ENCODE measurements at places on chromosomes 2 and 18.

DNA sequence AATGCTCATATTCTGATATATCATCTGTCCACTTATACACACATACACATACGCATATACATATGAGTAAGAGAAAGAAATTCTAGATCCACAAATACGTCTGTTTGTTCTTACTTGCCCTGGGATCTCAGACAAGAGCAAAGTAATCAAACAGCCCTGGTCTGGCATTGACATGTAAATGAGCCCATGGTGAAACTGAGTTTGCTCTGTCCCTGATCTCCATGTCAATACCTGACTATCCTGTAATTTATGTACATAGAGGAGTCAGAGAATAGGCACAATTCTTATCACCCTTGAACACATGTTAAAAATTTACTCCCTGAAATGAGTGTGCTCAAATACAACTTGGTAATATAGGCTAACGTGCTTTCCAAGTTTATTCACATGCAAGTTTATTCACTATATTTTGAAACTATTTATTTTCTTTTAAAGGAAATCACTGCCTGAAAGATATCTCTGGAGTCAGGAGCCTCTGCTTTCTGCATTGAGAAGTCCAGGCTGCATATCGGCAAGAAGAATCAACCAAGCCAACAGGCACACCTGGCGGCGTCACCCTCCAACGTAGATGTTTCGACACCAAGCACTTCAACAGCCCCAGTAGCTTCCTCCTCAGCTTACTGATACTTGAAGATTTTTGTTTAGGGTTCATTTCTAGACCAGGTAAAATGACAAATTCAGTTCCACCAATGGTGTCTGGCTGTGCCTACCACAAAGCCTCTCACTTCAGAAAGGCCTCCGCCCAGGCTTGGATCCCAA, 100.6 kb downstream of the CMPK2 start:
- DNase-seq: no peak

- DNase-seq: no peak
These were observed 457.8 kb upstream of the MEX3C start for GRCh38 chr18:51655327-51655698.

GRCh38 chr18:61502472-61502871, 169.2 kb downstream of the CDH20 start:
- no peak for DNase-seq

GRCh38 chr2:197847651-197848401, 43.4 kb downstream of the PLCL1 start:
- no peak for DNase-seq

DNA sequence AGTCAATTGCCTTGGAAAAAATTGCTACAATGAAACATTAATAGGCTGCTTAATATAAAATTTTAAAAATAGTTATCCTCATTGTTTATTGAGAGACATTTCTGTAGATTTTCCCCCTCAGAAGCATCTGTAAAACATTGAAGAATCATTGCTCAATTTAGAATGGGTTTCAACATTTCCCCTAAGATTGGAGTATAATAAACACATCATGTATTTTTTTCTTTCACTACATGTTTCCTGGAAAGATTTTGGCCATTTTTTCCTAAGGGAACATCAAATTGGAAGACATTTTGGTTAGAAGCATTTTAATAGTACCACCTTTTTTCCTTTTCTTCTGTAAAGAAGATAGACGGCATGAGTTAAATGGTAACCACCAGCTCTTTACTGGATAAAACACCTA, 443.2 kb upstream of the SPHKAP start:
- no peak for DNase-seq

DNA sequence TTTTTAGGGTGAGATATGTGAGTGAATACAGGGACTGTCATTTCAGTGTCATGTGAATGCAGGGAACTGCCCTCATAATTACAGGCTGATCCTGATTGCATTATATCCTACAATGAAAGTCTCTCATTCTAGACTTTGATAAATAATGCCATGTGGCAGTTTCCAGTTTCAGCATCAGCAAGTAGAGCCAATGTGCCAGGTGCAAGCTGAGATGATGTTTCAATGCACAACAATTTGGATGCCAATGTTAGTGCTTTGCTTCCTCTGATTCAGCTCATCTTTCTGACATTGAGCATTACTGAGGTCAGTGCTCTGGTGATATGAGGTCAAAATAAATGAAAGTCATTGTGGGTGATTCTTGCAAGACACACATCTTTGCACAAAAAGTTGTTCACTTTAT, 63.7 kb upstream of the TFPI start:
- DNase-seq: no peak

DNA sequence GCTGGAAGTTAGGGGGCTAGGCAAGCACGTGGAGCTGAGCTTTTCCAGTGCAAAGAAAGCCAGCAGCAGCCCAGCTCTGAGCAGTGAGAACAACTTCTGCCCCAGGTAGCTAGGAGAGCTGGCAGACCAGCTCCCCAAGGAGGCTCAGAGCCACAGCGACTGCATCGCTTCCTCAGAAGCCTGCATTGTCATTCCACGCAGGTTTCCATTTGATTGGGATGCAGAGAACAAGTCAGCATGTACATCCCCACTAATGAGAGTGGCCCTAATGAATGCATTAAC, 45.1 kb downstream of the C1QL2 start:
- no peak for DNase-seq

GRCh38 chr18:59661891-59662701, 35.1 kb downstream of the CCBE1 start:
- DNase-seq: no peak

DNA sequence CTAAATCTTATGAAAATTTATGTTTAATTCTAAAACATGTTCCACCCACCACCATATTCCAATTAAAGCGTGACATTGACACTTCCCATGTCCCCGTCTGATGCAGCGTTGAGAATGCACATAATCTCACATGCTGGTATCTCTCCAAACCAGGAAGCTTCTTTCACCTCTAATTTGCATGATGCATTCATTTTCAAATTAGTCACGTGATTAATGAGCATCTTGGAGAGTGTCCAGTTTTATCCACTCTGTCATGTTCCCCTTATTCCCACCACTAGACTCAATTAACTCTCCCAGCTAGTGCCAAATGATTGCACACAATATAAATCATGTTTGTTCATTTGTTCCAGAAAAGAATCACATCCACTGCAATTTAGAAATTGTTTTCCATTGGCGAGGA, 105.8 kb downstream of the RIT2 start:
- no peak for DNase-seq

GRCh38 chr2:137928547-137929518, 35.4 kb upstream of the HNMT start:
- DNase-seq: no peak

DNA sequence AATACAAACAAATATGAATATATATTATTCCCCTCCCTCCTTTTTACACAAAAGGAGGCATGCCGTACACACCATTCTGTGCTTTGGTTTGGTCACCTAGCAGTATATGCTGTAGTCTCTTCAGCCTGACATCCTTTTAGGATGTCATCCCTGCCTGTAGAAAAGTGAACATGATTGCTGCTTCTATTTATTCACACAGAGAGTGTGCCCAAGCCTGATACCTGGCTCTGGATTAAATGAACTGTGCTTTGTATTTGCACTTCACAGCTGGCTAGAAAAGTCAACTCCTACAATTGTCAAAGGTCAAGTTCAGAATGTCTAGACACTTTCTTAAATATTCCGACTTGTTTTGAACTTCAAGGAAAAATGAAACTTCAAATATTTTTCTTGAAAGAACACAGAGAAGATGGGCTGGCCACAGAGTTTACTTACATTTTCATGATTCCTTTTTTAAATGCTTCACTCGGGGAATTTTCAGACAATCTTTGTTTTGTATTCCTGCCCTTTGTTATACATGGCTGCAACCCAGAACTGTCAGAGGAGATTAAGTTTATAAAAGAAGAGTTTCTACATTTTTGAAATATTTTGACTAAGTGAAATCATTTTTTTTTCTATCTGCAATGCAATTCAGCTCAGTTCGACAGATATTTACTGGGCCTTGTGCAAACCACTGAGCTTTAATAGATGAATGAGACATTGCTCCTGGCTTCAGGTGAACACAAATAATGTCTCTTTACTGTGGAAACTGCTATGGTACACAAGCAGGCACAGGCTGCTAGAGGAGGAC, 33.5 kb downstream of the DAPL1 start:
- no peak for DNase-seq

- no peak for DNase-seq
These were observed 287.4 kb downstream of the PRKCE start for GRCh38 chr2:45938649-45939511.

- no peak for DNase-seq
These were observed 590.7 kb downstream of the FBXO15 start for GRCh38 chr18:73556904-73557303.

DNA sequence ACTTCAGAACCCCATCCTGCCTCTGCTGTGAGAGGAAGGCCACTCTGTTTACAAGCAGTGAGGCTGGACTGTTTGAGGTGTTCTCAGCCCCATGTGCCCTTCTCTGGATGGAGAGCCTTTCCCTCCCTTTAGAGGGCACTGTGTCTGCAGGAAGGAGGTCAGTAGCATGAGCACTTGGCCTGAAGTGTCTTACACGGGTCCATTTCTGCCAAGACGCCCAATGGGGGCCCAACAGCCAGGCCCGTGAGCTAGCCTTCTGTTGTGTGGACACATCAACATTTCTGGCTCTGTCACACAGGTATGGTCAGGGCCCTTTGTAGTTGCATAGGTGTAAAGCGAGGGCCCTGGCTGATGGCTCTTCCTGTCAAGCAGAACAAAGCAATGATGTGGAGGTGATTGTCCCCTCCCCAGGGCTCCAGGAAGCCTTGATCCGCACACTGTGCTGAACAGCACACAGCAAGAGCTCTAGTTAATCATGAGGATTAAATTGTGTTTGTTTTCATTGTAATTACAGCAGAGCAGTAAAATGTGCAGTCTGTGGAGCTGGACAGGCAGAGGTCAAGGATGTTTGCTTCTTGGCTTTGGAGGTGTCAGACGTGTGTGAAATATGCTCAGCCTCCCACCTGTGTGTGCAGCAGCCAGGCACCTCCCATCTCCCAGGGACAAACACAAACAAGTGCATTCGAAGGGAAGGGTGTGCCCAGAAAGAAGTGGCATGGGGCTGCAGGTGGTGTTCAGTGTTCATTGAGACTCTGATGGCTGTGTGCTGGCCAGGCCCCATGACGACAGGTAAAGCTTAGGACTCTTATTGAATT, 132.1 kb downstream of the SH3RF3 start:
- DNase-seq: no peak

DNA sequence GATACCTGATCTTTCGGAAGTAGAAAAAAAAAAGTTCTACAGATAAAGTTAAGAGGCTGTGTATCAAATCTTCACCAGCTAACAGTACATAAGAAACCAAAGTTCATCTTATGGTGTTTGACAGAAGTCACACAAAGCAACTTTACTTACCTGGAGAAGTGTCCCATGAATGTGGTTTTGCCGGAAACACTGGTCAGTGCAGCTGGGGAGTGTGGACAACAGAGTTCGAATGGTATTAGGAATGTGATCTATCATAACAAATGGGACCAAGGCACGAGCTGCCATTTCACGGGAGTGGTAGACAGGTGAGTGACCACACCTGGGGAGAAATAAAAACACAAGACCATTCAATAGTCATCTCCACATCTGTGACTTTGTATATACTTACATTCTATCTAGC, 171.4 kb upstream of the ZFP36L2 start:
- DNase-seq: no peak

GRCh38 chr2:232587512-232587911, 37.0 kb downstream of the EIF4E2 start:
- DNase-seq: no peak

GRCh38 chr18:76613053-76613754, 118.2 kb upstream of the ZNF516 start:
- no peak for DNase-seq

DNA sequence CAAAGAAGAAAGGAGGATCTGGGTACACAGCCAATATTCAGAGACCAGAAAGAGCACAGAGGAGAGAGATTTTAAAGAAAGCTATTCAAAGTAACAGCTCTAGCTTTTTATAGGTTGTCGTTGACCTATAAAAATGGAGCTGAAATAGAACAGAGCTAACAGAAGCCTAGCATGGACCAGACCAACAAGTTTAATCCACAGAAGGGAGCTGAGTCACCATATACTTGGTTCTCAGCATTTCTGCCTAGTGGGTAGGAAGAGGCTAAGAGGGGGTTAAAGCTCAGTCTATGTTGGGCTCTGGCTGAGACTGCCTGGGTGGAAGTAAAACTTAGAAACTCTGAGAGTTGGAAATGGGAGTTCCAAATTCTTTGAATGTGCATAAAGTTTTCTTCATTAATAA, 678.0 kb upstream of the CDH2 start:
- no peak for DNase-seq

DNA sequence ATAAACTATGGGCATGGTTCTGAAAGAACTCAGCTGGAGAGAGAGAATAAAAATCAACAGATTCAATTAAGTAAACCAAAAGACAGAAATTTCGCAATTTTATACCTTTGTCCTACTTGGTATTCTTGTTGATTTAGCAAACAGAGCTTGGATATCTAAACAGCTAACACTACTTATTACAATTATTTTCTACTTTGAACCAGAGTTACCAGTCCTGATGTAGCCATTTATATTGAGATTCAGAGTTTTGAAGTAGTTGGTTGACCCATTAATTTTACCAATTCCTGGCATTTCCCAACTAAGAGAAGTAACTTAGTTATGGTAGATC, 48.9 kb downstream of the ASXL2 start:
- DNase-seq: no peak

- DNase-seq: no peak
These were observed 208.4 kb downstream of the ZBTB7C start for GRCh38 chr18:48200631-48201336.

GRCh38 chr18:60292186-60292585, 80.4 kb downstream of the MC4R start:
- DNase-seq: no peak

DNA sequence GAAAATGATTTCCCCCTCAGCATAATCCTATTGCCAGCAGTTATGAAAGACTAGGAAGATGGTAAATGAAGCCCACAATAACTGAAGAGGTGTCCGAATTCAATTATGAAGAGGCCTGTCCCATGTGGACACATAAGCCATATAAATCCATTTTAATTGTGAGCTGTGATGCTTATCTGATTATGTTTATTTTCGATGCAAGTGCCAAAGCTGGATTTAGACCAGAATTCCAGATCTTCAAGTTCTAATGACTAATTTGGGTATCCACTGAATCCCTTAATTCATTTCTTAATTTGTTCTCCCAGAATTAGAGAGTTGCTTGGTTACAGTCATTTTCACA, 24.5 kb downstream of the SPATS2L start:
- DNase-seq: no peak

GRCh38 chr18:29271501-29271900, 1094.6 kb upstream of the CDH2 start:
- DNase-seq: no peak

- DNase-seq: no peak
These were observed 25.9 kb downstream of the BABAM2 start for GRCh38 chr2:27916293-27916995.

DNA sequence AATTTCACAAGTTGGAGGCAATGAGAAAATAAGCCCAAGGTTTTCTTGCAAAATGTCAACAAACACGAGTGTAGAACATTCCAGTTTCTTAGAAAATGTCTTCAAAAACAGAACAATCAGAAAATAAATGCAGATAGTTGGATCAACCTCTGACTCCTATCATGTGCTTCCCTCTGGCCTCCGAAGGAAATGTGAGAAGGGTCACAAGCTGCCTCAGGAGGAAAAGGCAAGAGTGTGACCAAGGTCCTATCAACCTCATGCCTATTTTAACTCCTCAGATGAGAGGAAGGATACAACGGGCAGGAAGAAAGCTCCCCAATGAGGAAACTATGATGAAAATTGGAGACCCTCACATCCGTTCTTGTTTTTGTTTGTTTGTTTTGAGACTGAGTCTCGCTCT, 7.9 kb downstream of the SCYGR5 start:
- DNase-seq: no peak
